Activated CD4-positive, alpha-beta T cell treated with anti-CD3 and anti-CD28 coated beads, Interleukin-2, amount 50 U/mL, for 16 hours (primary cell): ENCODE measurements at places on chromosomes 7 and 10.

GRCh38 chr10:122208571-122209430 lies 62.3 kb upstream of the BTBD16 start:
- no peak for DNase-seq

- DNase-seq, result peak; percentile 30
Measured at GRCh38 chr10:90879062-90879461, 7.3 kb downstream of the RPP30 start.

DNA sequence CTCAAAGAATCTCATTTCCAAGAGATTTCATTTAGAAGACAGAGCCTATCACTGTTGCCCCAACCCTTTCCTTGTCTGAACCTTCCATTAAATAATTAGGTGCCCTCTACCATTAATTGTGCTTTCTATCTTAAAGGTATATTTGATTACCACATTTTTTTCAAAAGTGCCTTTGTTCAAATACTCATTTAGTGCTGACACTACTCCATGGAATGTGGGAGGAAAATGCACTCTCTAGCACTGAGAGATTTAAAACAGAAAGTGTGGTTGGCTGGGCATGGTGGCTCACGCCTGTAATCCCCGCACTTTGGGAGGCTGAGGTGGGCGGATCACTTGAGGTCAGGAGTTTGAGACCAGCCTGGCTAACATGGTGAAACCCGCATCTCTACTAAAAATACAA lies 119.8 kb downstream of the CACNA2D1 start:
- no peak for DNase-seq

- DNase-seq, result no peak
Measured at GRCh38 chr7:91249506-91250233, 14.6 kb upstream of the FZD1 start.

DNA sequence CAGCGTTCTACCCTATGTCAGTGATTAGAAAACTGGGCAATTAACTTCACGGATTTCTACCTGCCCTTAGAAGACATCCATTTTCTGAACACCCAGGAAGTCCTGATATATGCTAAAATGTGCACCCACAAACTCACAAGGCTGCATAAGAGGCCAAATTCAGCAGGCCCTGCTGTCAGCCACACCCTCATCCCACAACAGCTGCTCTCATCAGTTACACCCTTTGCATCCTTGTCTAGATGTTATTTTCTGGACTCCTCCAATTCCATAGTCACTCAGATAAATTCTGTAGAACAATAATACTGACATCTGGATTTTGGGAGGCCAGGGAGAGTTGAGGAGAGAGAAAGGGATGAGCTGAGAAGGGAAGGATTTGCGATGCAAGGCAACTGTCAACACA lies 208.9 kb downstream of the TAX1BP1 start:
- DNase-seq, result no peak

DNA sequence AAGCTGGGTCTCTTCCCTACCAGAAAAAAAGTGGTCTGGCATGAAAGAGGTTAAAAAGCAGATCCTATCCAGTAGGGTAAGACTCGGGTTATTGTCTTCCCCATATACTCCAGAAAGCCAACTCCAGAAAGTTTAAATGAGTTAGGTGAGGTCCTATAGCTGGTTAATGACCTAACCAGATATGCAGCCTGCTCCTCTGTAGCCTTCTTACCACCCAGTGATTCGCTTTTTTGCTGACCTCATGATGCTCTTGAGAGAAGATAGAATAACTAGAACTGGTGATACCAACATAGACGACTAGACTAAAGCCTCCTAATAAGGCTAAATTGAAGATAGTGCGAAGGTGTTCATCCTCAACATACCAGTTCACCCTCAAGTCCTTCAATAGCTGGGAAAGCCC lies 675 bp upstream of the GIMAP1 start:
- DNase-seq, result no peak

DNA sequence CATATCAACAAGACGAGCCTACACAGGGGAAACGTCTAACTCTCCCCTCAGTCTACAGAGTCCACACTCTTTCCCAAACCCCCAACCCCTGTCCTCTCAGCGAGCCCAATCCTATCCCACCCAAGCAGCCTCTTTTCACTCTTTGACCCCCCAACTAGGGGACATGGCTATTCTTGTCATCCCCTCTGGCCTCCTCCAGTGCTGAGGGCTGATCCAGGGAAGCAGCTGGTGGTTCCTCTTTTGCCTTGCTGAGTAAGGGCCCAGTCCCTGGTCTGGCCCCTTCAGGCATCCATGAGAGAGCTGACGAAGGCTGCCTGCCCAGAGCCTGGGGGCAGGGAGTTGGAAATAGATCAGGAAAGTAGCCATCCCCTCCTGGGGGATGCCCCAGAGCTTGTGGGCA lies 6.4 kb downstream of the NOBOX start:
- DNase-seq, result no peak

DNA sequence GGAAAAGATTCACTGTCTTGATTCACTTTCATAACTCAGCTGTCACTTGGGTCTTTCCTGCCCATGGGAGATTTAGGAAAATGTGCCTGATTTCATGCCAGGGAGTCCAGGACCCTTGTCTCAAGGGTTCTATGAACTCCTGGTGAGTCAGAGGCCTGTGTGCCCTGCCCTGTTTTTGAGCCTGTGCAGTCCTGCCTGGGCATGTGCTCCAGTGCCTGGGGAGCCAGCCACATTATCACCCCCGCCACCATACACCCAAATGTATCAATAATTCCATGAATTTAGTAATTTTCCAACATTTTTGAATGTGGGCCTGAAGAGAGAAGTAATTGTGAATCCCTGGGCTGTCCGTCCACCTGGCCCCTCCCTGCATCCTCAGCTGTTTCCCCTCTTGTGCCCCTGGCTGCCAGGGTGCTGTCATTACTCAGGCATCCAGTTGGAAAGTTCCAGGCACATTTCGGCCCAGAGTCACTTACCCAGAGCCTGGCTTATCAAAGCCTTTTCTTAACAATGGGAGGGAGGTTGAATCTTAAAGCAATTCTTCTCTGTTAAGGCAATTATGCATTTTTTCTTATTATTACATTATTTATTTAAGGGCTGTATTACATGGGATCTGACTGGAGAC lies 287.8 kb upstream of the CDC14C start:
- DNase-seq, result no peak

DNA sequence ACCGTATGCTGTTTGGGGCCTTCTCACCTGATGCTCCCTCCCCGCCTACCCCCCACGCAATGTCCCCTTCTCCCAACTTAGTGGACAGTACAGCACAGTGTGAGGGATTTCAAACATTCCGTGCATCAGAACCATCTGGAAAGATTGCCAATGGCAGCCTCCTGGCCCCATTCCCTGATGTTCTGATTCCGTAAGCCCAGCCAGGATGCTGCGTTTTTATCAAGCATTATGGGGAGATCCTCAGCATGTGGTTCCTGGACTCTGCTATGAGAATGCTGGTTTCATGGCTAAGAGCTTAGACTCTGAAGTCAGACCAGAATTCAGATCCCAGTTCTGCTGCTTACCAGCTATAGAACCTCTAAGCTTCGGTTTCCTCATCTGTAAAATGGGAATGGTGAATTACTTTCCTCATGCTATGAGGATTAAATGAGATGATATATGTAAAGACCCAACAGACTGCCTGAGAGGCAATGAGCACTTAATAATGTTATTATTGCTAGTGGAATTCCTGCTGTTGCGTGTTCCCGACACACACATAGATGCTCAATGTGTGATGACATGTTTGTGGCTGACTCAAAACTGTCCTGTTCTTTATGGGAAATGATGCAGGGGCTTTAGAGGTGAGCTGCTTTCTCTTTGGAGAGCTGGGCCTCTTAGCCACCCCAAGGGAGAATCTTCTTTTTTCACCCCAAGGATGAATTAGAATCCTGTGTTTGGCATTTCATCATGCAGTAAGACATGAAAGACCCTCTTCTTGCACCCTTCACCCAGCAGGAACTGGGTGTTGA lies 60.8 kb upstream of the SMNDC1 start:
- peak; percentile 52 for DNase-seq

DNA sequence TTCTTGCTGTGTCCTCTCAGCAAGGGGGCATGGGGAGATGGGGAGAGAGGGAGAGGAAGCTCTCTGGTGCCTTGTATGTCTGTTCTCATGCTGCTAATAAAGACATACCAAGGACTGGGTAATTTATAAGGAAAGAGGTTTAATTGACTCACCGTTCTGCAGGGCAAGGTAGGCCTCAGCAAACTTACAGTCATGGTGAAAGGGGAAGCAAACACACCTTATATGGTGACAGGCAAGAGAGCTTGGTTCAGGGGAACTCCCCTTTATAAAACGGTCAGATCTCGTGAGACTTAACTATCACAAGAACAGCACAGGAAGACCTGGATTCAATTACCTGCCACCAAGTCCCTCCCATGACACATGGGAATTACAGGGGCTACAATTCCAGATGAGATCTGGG lies 464.7 kb upstream of the CELF2 start:
- no peak for DNase-seq

DNA sequence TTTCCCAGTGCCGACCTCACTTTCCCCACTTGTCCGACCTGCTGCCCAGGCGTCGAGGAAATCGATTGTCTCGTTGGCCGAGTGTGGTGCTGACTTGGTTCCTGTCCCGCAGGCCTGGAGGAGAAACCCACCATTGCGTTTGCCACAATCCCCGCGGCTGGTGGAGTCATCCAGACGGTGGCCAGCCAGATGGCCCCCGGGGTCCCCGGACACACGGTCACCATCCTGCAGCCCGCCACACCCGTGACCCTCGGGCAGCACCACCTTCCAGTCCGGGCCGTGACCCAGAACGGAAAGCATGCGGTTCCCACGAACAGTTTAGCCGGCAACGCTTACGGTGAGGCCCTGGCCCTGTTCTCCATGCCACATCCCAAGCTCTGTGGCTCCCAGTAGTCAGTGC lies 14.5 kb upstream of the AP5Z1 start:
- DNase-seq, result no peak

DNA sequence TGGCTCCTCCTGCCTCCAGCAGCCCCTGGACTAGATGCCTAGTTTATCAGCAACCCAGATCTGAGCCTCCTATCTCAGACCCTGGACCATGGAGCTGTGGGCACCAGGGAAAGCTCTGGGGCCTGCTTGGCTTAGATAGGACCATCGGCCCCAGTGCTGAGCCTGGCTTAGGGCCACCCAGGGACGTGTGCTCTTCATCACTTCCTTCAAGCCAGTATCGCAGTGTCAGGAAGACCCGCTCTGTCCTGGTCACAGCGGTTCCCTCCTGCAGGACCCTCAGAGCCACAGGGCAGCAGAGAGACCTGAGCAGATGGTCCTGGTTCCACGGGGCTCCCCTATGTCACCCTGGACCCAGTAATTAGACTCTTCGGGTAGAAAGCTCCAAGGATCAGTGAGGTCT lies 105.7 kb upstream of the FAM20C start:
- no peak for DNase-seq

DNA sequence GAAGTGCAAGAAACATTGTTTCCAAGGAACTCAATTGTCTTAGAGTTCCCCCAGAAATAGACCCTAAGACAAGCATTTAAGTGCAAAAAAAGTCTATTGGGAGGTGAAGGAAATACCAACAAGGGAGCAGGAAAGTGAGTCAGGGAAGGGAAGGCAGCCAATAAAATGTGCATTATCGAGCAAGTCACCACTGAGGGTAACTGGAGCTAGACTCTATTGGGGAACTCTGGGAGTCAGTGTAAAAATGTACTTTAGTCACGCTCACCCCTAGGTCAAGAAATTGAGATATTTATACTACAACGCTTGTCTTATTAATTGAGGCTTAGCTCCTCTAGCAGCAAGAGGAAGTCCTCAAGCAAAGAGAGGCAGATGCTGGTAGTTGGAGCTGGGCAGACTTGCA lies 137.7 kb downstream of the RTKN2 start:
- no peak for DNase-seq

DNA sequence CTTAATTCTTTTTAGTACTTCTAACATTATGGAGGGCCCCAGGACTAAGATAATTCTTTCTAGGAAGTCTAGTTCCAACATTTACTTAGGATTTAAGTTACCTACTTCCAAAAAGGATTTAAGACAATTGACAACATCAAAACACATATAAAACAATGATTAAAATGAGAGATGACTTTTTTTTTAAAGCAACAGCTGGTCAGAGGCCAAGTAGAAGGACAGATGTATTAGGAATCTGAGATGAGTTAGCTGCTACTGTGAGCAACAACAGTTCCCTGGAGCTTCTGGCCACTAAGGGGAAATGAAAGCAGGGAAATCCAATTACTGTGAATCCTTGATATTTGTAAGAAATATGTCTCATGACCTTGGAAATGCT lies 222.3 kb downstream of the PHTF2 start:
- DNase-seq, result no peak

DNA sequence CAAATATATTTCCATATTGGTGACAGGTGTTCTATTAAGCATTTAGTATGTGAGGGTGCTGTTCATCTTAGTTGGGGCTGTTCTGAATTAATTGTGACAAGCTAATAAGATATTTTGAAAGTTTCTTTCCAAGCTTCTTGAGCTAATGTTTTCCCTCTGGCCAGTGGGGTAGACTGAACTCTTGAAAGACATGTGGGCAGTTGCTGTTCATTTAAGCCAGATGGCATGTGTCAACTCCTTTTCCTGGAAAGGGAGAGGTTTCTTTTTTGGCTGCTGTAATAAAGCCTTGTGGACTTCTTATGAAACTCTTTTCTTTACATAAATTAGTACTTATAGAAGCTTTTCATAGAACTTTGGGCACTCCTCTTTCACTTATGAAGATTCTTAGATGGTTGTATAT lies 21.7 kb downstream of the RAB18 start:
- no peak for DNase-seq

- no peak for DNase-seq
Measured at GRCh38 chr10:119360181-119360921, 153.0 kb downstream of the GRK5 start.

- no peak for DNase-seq
Measured at GRCh38 chr10:122062831-122063674, 74.1 kb downstream of the TACC2 start.

GRCh38 chr7:137519947-137520346 lies 176.4 kb upstream of the PTN start:
- DNase-seq, result no peak

DNA sequence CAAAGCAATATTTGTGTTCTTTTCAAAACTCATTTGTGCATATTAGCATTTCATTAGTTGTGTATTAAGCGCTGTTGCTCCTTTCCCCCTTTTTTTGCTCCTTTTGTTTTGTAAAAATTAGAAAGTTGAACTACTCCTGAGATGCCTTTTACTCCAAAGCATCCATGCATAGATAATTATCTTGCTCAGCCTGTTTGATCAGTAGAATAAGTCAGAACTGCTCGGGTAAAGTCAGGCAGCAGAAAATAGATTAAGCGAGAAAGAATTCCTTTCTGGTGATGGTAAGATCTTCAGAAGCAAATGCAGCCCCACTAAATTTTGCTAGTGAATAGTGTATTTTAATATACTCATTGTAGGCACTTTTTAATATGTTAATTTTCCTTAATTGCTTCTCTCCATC lies 227.1 kb downstream of the TEX36 start:
- no peak for DNase-seq

DNA sequence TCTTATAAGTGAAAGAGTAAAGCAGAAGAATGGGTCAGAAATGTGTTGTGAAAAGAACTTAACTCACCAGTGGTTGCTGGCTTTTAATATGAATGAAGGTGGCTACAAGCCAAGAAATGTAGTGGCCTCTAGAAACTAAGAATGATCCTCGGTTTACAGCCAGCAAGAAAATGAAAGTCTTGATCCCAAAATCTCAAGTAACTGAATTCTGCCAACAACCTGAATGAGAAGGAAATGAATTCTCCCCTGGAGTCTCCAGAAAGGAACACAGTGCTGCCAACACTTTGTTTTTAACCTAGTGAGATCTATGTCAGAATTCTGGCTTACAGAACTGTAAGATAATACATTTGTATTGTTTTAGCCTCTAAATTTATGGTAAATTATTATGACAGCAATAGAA lies 193.0 kb downstream of the FZD1 start:
- DNase-seq, result no peak

- DNase-seq, result peak; percentile 30
Measured at GRCh38 chr7:123494193-123494796, 40.1 kb downstream of the IQUB start.

- no peak for DNase-seq
Measured at GRCh38 chr7:34311591-34311990, 346.4 kb upstream of the NPSR1 start.
